ENCODE measurements at places on chromosomes 4 and X.
A peak's percentile ranks its signal among the peaks of the same experiment; 100 is the strongest.

DNA sequence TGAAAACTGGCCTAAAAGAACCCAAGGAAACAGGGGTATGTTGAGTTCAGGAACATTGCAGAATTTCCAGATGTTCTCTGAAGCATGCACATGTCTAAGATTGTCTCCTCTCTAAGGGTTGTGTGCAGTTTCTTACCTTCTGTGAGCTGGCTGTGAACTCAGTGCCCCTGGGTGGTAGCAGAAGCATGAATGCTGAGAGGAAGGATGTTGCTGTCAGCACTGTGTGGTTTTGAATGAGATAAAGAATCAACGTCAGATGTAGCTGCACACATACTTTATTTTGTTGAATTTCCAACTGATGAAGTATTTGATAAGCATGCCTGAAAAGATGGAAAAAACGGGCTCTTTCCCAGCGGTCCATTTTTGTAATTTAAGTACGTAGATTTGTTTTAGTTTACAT lies 23.8 kb upstream of the CD38 start:
- peak; percentile 74 for DNase-seq

GRCh38 chr4:60389633-60390032 lies 810.5 kb upstream of the ADGRL3 start:
- no peak for DNase-seq

DNA sequence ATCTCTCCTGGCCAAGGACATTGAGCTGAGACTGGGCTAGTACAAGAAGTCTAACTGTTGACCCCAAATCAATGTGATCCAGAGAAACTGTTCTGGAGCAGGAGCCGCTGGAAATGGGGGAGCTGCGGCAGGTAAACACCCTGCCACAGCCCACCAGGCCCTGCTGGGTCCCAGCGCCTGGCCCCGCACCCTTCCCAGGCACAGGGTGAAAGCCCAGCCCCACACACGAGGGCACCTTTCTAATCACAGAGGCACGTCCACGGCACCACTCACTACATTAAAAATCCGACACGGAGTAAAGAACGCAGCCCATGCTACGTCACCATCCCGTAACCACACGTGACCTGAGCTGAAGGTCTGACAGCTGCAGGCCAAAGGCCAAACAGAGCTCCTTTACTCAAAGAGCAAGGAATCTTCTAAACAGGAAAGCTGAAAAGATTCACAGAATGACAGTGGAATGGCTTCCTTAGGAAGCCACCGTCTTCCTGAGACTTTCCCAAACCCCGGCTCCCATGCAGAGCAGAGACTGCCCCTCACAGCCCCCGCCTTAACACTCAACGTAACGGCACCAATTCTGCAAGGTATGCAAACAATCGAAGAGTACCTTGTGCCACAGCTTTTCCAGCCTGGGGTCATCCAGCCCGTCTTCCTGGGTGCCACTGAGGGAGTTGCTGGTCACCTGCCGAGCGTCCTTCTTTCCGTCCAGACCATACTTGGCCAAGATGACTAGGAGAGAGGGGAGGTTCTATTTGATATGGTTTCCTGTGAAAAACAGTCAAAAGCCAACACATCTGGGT lies 12.6 kb downstream of the LRPAP1 start:
- DNase-seq, result no peak

DNA sequence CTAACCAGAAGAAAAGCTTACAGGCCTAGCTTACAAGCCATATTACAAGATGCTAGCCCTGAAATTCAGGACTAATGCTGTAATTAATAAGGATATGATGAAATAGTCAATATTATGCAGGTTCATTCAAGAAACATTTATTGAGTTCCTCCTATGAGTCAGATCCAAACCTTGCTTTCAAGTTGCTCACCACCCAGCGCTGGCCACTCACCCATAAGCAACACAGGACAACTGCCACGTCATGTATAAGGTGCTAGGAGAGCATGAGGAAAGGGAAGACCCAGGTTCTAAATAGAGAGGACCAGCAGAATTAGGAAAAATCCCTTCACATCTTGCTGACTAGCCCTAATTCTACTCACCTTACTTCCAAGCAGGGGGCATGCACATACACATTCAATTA lies 23.3 kb downstream of the MAML3 start:
- DNase-seq, result no peak

DNA sequence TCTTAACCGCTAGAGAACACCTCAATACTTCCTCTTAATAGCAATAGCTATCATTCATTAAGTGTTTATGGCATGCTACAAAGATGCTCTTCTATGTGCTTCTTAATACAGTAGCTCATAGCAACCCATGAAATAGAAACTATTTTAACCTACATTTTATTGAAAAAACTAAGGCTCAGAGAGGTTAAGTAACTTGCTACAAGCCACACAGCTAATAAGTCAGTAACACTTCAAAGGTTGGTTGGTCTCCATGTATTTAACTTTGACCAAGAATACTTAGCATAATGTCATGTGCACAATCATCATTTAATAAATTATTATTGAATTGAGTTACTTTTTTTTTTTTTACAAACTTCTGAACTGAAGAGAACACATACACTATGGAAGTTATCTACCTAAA lies 36.1 kb downstream of the IL13RA1 start:
- no peak for DNase-seq

DNA sequence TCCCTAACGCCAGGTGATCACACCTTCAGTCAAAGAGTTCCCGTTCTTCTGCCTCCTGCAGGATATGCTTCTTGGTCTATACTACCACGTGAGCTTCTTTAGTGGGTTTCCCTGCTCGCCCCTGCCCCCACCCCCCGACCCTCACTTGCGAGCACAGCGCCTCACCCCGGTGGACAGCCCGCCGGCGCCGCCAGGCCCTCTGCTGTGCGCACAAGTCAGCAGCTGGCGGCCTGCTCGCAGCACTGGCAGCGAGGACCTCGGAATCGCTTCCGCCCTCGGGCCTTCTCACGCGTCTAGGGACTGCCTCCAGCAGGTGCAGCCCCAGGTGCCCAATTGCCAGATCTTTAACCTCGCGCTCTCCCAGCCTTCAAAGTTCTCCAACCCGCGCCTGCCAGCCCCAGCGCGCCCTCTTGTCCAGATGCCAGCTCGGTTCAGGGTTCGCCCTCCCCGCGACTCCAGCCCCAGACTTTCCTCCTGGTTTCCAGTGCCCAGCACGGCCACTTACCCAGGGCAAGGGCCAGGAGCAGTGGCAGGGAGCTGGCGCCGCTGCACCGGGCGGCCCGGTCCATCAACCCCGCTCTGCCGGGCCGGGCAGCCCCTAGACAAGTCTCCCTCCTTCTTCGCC lies 454 bp downstream of the BTC start:
- DNase-seq, result no peak
